ENCODE measurements at places on chromosomes 3 and 15.

DNA sequence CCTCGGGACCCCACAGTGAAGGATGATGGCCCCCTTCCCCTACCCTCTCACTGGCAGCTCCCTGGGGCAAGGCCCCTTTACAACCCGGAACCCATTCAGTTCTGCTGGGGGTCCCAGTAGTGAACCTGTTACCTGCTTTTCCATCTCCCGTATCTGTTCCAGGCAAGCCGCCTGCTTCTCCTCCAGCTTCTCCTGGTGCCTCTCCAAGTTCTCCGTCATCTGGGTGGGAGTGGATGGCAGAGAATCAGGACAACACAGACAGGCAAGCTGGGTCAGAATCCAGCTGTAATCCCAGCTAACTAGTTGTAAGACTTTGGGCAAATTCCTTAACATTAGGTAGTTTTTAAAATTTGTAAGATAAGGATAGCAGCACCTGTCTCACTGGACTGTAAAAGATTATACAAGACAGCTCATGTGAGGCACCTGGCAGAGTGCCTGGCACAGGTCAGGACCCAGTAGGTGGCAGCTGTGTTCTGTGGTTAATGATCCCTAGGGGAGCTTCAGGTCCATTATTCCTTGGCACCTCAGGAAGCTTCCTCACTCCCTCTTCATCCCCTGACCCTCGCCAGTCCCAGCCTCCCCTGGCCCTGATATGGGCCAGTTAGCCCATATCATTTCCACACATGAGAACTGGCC is 6.4 kb upstream of the ANKRD63 start:
- peak; percentile 85 for DNase-seq

DNA sequence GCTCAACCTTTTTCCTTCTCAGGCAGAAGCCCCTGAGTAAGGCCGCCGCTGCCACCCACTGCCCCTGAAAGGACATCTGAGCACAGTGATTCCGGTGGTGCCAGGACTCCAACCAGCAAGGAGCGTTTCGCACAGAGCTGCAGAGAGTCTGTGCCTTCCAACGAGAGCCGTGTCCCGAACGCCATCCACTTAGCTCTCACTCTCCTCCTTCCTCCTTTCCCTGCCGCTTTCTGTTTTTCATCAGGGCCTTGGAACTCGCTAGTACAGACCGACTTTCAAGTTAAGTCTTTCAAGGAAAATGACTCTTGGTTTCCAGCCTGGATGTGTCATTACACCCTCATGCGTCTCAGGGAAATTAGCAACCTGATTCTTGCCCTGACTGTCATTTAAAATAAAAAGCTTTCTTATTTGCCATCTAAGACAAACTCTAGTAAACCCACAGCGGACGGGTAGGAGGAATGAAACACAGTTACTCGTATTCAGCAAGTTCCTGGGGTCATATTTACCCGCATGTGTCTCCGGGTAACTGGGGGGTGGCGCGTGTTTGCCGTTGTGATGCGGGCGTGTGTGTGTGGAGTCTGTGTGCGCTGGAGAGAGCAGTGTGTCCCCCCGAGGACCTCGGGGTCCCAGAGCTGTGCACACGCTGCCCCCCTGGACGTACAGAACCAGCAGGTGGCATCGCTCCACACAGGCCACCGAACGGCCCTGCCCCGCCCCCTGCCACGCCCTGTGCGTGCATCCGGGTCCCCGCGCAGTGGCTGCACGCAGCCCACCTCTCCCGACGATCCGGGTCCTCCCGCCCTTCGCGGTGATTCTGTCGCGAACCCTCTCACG is 30.4 kb upstream of the ALDH1A3 start:
- DNase-seq, result peak; percentile 34

DNA sequence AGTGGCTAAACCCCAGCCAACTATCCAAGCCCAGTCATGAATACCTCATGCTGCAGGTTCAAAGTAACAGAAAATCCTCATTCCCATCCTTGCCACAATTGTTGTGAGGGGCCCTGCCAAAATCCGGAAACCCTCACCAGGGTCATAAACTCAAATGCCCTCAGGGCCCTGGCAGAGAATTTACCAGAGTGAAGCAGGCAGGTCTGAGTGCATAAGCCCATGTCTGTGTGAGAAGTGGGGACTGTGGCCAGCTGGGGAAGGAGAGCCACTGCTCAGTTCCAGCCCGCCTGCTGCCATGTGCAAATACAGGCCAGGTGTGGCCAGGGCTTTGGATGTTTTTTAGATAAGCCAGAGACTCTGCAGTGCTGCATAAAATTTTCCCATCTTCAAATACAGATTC is 7.0 kb downstream of the CEP152 start:
- peak; percentile 88 for DNase-seq

- no peak for DNase-seq
Measured at GRCh38 chr15:38481761-38482160, 27.8 kb downstream of the FAM98B start.

DNA sequence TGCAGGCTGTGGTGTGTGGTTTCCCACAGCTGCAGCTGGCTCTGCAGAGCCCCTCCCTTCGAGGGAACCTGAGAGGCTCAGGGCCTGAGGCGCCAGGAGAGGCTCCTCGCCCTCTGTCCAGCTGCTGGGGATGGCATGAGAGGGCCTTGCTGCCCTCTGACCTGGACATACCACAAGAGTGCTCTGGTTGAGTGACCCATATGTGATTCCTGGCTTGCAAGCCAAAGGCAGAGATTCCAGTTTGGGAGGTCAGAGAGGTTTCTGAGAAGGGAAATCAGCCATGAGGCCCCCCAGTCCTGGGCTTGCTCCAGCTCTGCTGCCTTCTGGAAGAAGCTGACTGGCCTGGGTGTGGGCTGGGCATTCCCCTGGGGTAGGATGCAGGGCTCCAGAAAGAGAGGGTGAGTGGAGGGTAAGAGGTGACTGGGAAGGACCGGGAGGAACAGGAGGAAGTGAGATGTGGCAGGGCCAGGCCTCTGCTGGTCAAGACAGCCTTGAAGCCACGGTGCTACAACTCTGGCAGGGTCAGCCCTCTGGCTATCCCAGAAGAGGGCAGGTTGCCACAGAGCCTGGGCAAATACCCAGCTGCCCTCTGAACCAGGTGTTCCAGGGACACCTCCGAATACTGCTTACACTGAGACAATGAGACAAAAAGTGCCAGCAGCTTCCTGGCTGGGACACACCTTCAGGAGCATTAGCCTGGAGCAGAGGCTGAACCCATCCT is 16.0 kb upstream of the SRP14 start:
- DNase-seq, result peak; percentile 78

- peak; percentile 31 for DNase-seq
Measured at GRCh38 chr3:89571707-89572106, 464.3 kb downstream of the EPHA3 start.

DNA sequence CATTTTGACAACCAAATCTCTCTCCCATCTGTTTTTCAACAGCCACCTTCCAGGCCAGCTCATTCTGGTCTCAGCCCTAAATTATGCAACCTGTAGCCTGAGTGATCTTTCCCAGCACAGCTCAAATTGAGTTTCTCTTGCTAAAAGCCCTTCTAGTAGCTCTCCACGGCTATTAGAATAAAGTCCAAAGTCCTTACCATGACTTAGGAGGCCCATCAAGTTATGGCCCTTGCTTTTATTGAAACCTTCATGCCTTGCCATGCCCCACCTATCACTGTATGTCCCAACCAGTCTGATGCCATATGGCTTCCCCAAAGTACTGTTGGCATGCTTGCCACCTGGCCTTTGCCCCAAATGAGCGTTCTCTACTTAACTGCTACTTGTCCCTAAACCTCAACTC is 303.5 kb upstream of the GADL1 start:
- no peak for DNase-seq

DNA sequence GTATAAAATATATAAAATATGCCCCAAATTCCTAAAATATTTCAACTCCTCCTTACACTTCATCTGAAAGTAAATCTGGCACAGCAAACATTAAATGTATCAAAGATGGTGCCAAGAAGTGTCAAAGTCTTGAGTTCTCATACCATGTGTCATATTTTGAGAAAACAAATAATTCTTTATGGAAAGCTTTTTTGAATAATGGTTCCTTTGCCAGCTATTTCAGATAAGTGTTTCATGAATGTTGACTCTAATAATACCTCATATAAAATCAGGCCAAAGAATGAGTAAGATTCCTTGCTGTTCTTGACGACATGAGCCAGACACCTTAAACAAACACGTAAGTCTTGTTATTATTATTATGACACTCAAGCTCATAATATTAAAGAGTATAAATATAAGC is 30.3 kb upstream of the ZNF385D start:
- DNase-seq, result no peak

DNA sequence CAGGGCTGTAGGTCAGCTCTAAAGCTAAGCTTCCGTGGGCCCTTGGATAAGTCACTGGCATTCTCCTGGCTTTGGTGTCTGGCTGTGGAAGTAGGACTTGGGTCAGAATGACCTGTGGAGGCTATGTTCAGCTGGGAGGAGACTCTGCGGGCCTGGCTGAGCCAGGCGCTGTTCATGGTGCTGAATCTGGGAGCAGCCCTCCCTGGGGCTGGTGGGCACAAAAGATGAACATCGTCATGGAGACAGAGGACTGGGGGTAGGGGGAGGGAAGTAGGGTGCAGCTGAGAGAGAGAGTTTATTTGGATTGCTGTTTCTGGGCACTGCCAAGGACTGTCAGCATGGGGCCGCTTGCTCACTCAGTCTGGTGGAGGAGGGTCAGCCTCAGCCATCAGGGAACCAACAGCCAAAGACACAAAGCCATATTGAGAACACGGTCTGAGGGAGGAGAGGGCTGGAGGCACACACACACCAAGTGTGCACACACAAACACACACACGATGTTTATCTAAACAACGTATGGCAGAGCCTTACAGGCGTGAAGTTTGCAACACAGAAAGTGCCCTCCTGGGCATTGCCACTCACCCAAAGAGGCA is 120.7 kb upstream of the LINGO1 start:
- DNase-seq, result no peak

DNA sequence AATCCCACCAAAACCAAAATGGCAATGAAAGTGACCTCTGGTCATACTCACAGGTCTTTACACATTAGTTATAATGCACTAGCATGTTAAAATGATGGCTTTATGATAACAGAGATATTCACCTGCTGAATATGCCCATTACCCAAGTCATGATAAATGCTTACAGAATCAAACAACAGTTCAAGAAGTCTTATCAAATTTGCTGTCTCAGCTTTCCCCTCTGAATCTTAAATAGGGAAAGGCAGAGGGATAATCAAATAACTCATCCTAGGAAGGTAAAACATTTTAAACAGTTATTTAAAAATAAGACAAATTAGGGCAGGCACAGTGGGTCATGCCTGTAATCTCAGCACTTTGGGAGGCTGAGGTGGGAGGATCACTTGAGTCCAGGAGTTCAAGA is 52.8 kb upstream of the CRBN start:
- DNase-seq, result no peak

DNA sequence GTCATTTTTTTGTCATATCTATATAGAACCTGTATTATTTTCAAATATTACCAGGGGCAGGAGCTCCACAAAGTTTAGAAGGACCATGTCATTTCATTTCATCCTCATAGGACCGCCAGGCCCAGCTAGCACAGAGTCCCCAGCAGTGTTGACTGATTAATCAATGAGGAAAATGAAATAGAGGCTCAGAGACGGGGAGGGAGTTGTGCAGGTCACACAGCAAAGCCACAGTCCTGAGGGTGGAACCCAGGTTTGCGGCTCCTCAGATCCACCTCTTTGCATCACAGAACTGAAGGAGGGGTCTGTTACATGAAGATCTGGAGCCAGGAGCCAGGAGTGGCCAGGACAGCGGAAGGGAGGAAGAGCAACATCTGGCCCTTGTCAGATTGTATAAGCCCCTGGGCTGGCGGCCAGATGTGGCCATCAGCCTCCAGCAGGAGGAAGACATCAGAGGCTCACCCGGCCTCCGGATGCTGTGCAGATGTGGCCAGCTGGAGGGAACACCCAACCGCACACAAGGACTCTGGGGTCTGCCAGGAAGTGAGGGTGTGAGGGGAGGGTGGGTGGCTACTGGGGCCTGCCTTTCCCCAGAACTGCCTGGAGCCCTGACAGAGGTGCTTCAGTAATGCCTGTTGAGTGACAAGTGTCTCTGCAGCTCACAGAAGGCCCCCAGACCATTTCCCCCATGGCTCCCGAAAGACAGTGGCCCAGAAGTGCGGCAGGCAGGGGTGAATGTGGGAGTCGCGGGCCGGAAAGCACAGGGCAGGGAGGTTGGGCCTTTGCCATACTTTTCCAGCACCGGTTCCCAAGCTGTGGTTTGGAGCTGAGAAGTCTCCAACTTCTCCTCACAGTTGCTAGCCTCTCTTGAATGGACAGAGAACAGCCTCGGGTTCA is 21.3 kb downstream of the EFCC1 start:
- no peak for DNase-seq

- no peak for DNase-seq
Measured at GRCh38 chr3:174168026-174168425, 691.1 kb upstream of the NAALADL2 start.

GRCh38 chr3:45771831-45772230 is 24.5 kb downstream of the SLC6A20 start:
- no peak for DNase-seq

GRCh38 chr15:83108266-83109219 is 1.1 kb downstream of the TM6SF1 start:
- peak; percentile 52 for DNase-seq

- no peak for DNase-seq
Measured at GRCh38 chr3:46684891-46685290, 8.6 kb downstream of the ALS2CL start.

DNA sequence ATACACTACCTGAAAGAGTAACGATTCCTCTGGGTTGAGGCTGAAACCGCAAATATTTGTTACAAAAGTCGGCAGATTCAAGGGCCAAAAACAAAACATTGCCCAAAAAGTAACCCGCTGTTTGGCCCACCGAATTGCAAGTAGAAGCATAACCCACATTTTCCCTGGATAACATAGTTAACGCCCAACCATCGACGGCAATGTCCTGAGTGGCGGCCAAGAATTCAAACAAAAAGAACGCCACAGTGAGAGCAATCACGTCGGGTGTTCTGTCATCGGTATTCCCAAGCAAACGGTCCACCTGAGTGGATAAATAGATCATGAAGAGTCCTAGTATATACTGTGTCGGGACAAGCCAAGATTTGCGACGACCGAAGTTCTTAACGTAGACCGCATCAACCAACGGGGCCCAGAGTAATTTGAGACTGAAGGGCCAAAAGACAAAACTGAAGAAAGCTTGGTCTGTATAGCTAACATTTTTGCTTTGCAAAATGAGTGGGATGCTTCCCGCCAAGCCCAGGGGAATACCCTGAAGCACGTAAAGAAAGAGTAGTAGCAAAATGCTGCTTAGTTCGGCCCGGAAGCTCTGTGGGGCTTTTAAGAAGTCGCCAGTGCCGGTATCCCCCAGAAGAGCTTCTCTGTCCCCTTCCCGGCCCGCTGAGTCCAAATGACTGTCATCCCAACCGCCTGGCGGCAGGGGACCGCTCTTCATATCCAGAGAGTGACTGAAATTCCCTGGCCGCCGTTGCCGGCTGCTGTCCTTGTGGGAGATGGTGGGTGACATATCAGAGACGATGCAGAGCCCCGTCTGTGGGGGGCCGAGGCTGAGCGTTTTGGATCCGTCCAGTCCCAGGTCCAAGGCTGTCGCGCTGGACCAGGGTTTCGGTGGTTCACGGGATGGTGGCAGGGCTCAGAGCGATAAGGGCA is 750 bp downstream of the SLC33A1 start:
- peak; percentile 35 for DNase-seq

GRCh38 chr3:186368176-186368575 is 6.1 kb upstream of the DGKG start:
- DNase-seq, result no peak

- DNase-seq, result no peak
Measured at GRCh38 chr15:69002783-69003182, 11.7 kb upstream of the NOX5 start.

GRCh38 chr3:46998852-46999515 is 19.5 kb downstream of the NBEAL2 start:
- no peak for DNase-seq

- DNase-seq, result no peak
Measured at GRCh38 chr15:57069423-57069822, 151.0 kb downstream of the TCF12 start.

GRCh38 chr3:72227486-72228070 is 442.6 kb upstream of the PROK2 start:
- DNase-seq, result no peak

All from NCI-H69 (cell line).